Cortex of kidney (tissue), 1 donor: ENCODE measurements at places on chromosomes 13 and 19.
A peak's percentile ranks its signal among the peaks of the same experiment; 100 is the strongest.

- DNase-seq = no peak
These were observed 589.9 kb downstream of the PCDH9 start for GRCh38 chr13:66640231-66640630.

GRCh38 chr13:91360246-91360751 is 12.8 kb downstream of the MIR17HG start:
- DNase-seq = no peak

- no peak for DNase-seq
These were observed 10.6 kb downstream of the PIAS4 start for GRCh38 chr19:4018140-4018613.

DNA sequence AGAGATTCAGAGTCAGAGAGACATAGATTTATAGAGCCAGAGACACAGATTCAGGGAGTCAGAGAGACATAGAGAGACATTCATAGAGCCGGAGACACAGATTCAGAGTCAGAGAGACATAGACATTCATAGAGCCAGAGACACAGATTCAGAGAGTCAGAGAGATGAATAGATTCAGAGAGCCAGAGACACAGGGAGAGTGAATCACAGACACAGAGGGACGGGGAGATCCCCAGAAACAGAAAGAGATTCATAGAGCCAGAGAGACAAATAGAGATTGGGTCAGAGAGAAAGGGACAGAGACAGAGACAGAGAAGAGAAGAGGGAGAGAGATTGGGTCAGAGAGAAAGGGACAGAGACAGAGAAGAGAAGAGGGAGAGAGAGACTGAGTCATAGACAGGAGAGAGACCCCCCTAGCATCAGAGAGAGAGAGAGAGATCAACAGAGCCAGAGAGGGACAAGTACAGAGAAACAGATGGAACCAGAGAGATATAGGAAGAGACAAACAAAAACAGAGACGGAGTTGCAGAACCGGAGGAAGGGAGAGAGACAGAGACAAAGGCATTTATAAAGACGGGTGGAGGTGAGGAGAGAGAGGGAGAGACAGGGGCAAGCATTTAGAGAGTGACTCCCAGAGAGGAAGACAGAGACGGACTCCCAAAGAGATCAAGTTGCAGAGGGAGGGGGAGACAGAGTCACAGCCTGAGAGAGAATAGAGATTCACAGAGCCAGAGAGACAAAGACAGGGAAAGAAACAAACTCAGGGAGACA is 1.1 kb upstream of the PRKCG start:
- no peak for DNase-seq

DNA sequence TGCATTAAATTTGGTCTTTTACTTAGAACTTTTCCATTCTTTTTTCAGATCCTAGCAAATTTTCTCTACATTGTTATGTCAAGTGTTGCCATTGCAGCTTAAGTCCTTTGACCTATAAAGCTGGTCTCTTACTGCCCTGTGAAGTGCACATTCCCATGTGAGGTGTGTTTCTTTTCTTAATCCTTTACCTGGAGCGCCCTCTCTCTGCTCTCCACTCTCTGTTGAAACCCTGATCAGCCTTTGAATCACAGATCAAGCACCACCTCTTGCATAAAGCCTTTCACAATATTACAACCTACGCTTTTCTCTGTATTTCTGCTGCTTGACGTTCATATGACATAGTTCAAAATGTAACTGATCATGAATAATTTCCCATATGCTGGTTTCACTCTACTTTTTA is 84.8 kb downstream of the PCDH17 start:
- no peak for DNase-seq

GRCh38 chr19:6272913-6273600 is 6.7 kb downstream of the MLLT1 start:
- no peak for DNase-seq

- no peak for DNase-seq
These were observed 106.5 kb downstream of the ATP11A start for GRCh38 chr13:112796190-112796915.

GRCh38 chr13:45215392-45216077 is 14.7 kb upstream of the KCTD4 start:
- DNase-seq = no peak

DNA sequence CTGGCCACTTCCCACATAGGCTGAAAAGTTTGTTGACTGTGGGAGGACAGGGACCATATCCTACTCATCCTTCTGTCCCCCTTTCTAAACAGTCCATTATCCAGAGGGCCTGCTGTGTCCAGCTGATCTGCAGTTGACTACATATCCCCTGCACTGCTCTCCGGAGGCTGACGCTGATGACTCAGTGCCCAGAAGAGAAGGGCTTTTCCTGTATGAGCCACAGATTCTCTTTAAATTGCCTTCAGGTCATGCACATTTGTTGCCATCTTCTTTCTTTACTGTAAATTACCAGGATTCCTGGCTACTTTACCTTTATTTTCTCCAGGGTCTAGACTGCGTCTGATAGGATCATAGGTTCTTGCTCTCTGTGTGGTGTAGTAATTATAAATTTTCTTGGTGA is 125.2 kb downstream of the LACC1 start:
- no peak for DNase-seq

DNA sequence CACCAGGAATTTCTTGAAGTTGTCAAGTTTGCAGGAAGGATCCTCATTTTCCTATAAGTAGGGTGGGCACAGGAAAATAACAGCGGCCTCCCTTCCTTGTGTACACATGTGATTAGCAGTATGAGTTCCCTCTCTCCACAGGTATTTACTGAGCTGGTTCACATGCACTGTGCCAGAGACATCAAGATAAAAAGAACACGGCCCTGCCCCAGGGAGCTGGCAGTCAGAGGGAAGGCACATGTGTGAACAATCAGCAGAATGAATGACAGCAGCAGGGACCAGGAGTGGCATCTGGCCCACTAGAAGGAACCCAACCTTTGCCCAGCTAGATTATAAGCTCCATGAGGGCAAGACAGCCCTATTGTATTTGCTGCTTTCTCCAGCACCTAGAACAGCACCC is 13.9 kb downstream of the DOCK9 start:
- DNase-seq = no peak

- no peak for DNase-seq
These were observed 20.3 kb downstream of the RFX1 start for GRCh38 chr19:13985771-13986347.

DNA sequence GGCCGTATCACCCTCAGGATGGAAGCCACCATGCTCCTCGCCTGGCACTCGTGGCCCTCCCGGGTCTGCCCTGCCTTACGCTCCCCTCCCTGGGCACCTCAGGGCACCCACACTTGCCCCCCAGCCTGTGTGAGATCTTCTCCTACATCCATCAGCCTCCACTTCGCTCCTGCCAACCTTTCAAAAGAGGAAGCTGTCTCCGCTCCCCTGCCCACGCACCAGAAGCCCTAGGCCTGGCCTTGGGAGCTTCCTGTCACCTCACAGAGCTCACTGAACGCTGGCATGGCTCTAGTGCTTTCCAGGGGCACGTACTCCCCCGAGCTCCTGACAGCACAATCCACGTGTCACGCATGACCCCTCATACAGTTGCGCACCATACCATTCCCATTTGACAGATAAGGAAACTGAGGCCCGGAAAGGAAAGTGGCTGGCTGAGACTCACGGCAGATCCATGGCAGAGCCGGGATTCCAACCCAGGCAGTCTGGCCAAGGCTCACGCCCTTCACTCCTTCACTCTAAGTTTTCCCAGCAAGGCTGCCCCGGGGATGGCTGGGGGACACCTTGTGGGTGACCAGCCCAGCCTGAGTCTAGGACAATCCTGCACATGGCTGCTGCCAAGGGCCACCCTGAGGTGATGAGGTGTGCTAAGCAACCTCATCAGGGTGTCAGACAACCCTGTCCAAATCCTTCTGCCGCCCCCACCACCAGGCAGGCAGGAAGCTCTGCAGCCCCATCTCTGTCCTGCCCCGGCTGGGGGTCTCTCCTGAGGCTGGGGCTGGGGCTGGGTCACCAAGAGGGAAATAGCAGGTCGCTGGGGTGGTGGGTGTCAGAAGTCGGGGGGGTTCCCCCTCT is 19.3 kb downstream of the PPP1R12C start:
- no peak for DNase-seq

- DNase-seq = no peak
These were observed 71.8 kb downstream of the GADD45B start for GRCh38 chr19:2547721-2548120.

GRCh38 chr13:43786766-43787517 is at the start of gene ENOX1:
TSS of gene ENOX1 (minus strand) at chr13:43786972.
- DNase-seq = peak; percentile 32

DNA sequence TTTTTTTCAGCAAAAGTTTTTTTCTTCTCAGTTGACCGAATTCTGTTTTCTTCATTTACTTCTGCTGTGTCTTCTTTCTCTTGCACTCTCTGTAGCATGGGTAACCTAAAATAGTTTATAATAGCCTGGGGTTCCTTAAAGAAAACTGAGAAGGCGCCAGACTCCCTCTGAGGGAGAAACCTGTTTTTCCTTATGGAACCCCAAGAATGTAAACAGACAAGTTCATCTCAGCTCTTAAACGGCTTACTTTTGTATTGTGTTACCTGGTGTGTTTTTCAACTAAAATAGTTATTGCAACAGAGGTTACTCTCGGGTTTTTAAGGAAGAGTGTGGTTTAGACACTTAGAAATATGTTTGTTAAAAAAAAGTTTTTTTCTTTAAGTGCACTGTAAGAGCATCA is 23.8 kb upstream of the TM9SF2 start:
- DNase-seq = no peak

GRCh38 chr13:29582171-29582570 is 13.3 kb downstream of the SLC7A1 start:
- no peak for DNase-seq

DNA sequence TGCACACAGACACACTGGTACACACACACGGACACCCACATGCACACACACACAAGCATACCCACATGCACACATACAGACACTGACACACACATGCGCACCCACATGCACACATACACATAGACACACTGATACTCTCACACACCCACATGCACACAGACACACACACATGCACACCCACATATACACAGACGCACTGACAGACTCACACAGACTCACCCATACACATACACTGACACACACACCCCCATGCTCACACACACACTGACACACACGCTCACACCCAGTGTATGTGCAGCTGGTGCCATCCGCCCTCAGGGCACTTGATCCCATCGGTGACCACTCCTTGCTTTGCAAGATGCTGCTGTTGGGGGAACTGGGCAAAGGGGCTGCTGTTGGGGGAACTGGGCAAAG is 9.7 kb upstream of the RASA3 start:
- no peak for DNase-seq
